ENCODE measurements at places on chromosomes 12 and 14.
A peak's percentile ranks its signal among the peaks of the same experiment; 100 is the strongest.

- DNase-seq = no peak
Observed at GRCh38 chr14:52352569-52352968, 38.5 kb downstream of the PTGER2 start.

- DNase-seq = no peak
Observed at GRCh38 chr14:93322929-93323599, 9.8 kb downstream of the BTBD7 start.

DNA sequence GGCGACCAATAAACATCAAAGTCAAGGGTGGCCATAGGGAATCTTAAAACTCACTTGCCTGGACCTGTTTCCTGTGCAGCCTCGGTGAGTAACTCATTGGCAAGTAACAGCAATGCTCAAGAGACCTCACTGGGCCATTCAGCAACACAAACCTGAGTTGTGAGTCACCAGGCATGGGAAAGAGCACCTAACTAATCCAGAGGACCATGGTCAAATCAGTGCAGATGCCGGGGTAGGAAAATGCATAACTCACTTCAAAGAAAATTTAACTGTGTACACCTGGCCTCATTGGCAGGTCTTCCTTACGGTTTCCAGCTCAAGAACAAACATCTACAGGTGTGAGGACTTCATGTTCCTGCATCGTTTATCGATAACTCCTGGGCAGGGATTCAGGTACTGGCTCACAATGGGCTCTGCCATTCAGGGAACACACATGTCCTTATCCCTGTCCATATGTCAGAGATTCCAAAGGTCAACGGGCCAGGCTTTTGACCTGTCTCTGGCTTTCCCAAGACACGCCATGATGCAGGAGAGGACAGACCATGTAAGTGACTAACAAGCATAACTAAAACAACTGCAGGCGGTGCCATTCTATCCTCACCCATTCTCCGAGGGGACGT is 211.8 kb downstream of the ANO2 start:
- no peak for DNase-seq

DNA sequence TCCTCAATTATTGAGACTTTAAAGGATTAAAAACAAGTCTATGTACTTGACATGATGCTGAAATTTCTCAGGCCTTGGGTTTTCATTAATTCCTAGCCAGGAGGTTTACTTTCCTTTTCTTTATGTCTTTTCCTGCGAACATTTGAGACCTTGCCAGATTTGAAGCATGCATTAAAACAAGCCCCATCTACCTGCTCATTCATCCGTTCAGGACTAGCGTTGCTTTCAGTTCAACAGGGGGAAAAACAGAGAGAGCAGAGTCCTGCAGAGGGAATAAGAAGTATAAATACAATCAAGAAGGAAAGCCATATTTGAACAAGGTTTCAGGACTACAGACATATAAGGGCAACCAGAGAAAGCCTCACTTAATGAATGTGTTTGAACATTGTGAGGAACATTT is 542.4 kb downstream of the DIO2 start:
- peak; percentile 53 for DNase-seq

DNA sequence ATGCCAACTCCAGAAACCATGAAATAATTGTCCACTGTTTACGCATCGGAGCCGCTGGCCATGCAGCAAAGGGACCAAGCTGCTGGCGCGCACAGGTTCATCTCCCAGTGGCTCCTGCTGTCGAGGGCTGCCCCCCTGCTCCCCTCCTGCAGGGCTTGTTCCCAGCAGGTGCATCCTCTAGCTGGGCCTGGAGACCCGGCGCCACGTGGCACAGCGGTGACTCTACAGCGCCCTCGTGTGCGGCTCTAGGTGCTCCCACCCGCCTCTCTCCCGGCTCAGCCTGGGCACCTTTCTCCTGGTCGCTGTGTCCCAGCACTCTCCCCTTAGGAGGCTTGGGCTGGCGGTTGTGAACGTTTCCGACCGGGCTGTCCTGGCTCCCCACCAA is 37.5 kb upstream of the INF2 start:
- DNase-seq = no peak

Data from NCI-H187 treated with DMSO at 0.1 percent for 48 hours (cell line).